GM12878 (cell line): ENCODE measurements at places on chromosomes 7 and 10.

DNA sequence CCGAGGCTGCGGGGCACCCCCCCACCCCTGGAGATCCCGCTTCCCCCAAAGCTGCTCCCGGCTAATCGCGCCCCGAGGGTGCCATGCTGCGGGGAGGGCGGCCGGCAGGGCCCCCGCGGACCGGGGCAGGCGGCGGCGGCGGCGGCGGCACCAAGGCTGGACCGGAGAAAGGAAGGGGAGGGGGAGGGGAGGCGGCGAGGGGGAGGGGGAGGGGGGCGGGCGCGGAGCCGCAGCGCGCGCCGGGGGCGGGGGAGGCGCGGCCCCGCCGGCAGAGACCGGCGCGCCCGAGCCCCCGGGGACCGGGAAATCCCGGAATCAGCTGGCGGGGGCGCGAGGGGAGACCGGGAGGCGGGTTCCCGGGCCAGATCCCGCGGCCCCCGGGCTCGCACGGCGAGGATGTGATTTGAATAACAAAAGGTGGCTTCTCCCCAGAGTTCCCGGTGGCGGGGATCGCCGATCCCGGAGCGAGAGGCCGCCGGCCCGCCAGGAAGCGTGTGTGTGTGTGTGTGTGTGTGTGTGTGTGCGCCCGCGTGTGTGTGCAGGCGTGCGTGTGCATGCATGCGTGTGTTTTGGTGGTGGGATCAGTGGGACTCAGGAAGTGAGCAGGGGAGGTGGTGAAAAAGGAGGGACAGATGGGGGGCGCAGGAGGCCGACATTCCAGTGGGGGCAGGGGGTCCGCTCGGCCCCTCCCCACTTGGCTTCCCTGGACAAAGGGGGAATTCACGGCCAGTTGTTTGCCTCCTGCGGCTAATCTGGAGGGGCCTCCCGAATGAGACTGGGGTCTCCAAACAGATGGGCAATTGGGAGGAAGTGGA lies 99.5 kb downstream of the HIP1 start:
- DNase-seq: no peak

GRCh38 chr7:135763261-135763660 lies 14.6 kb upstream of the FAM180A start:
- DNase-seq: no peak

GRCh38 chr10:108638225-108638624 lies 1285.1 kb downstream of the XPNPEP1 start:
- no peak for DNase-seq

DNA sequence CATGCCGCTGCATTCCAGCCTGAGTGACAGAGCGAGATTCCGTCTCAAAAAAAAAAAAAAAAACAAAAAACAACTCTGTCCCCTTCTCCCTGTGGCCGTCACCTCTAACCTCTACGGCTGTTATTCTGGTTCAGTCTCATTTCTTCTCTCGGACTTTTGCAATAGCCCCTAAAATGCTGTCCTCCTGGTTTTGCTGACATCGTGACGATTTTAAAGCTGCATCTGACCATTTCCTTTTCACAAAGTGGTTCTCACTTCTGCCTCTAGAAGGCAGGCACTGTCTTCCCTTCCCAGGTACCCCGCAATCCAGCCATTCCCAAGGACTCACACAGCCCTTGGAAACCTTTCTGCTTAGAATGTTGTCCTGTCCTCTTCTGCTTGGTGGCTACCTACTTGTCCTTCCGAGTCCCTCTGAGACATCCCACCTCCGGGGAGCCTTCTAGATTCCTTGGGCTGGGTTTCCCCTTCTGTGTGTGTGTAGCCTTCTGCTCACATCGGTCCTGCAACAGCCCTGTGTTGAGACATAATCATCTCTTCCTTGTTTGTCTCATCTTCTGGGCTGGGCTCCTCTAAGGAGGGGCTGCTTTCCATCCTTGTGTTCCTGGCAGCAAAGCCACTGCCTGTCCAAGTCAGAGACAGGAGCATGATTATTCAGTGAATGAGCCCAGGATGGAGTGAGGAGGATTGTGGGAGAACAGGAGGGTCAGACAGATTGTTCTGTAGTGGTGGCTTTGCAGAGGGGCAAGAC lies 83.1 kb downstream of the GRK5 start:
- no peak for DNase-seq

DNA sequence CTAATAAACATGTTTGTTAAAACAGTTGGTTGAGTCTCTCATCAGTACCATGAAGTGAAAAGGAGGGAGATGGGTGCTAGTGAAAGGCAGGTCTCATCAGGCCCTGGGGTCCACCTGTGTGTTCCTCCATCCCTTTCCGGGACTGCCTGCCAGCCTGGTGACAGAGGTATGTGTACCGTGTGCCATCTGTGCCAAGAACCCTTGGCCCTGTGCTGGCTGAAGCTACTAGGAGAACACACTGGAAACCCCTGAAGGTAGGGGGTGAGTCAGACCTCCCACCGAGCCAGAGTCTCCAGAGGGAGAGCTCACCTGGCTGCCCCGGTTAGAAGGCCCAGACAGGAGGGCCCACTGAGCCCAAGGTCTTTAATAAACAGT lies 2.3 kb downstream of the DDIT4 start:
- DNase-seq: no peak

DNA sequence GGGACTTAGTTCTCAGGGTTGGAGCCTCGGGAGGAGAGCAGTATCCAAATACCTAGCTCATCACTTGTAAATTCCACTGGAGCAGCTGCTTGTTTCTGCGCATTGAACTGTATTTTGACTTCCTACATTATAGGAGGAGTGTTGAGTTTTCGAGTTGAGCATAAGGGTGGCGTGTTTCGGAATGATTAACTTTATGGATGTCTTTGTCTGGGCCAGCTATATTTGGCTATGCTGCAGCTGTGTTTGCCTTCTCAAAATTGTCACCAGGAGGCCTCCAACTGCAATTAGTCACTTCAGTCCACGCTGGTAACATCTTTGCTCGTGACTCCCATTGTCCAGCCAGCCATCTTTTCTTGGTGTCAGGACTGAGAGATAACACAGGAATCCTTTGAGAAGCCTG lies 9.1 kb downstream of the CELF2 start:
- no peak for DNase-seq

GRCh38 chr7:27130540-27131389 lies at the start of gene HOXA4:
Gene HOXA4 (minus strand): TSS chr7:27130757. CDS start chr7:27130733, 24 bp downstream.
- no peak for DNase-seq

GRCh38 chr10:60648761-60649160 lies 129.5 kb upstream of the CDK1 start:
- DNase-seq: no peak

DNA sequence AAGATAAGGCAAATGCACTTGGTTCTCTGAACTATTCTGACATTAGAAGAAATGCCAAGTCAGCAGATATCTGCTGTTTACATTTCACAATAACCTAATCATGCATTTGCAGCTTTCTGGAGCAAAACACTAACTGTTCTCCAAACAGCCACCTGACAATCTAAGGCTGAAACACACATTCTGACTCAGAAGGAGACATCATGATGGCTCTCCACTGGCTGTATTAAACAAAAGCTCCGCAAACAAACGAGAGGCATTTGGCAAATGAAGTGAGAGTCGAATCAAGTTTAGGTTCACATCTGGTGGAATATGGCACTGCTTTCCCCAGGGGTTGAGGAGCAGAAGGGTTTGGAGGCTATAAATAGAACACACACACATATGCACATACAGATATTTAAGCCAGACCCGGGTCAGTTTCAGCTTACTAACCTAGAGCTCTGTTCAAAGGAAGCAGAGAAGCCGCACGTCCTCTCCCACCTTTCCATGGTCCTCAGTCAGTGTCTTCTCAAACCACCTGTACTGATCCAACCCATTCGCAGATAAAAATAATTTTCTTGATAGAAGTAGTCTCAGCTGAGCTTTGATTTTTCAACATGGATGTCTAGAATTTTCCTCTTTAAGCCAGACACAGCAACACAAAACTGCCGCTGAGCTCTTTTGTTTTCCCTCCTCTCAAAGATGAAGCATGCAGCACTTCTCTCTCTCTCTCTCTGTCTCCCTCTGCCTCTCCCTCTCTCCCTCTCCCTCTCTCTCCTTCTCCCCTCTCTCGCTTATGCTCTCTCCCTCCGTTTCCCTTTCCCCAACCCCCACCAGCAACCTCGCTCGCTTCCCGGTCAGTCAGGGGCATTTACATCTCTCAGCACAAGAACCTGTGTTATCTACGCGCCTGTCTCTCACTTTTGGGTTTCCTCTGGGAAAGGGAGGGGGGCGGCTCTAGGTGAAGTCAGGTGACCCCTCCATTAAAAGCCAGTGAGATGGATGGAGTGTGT lies 682.8 kb downstream of the MAGI2 start:
- DNase-seq: no peak
